ENCODE measurements at places on chromosomes 3 and 15.

DNA sequence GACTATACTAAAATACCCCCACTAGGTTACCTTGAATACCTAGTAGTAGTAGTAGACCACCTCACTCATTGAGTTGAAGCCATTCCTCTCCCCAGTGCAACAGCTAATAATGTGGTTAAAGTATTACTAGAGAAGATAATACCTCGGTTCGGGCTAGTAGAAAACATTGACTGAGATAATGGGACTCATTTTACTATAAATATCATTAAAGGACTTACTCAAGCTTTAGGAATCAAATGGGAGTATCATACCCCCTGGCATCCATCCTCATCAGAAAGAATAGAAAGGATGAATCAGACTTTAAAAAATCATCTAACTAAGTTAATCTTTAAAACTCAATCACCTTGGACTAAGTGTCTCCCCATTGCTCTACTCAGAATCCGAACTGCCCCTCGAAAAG is 49.0 kb upstream of the CACNA2D3 start:
- DNase-seq = no peak

DNA sequence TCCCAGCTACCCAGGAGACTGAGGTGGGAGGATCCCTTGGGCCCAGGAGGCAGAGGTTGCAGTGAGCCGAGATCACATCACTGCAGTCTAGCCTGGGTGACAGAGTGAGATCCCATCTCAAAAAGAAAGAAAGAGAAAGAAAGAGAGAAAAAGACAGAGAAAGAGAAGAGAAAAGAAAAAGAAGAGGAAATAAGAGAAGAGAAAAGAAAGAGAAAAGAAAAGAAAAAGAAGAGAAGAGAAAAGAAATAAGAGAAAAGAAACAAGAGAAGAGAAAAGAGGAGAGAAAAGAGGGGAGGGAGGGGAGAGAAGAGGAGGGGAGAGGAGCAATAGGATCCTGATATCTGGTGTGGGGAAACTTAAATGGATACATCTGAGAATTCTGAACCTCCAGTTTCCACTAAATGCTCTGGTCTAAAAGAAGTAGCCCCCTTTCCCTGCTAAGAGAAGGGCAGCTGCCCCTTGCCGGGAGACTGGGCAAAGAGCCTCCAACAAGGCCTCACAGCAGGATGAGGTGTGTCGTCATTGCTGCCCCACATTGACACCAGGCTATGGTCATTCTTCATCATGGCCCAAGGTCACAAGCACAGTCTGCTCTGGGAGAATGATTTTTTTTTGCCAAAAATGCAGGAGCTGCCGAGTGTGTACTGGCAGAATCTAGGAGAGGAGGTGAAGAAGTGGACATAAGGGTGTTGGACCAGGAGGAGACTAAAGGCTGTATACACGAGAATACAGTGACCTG is 21.1 kb upstream of the COMMD4 start:
- DNase-seq = no peak

- DNase-seq = no peak
Measured at GRCh38 chr15:40937762-40938535, 8.8 kb downstream of the DLL4 start.

DNA sequence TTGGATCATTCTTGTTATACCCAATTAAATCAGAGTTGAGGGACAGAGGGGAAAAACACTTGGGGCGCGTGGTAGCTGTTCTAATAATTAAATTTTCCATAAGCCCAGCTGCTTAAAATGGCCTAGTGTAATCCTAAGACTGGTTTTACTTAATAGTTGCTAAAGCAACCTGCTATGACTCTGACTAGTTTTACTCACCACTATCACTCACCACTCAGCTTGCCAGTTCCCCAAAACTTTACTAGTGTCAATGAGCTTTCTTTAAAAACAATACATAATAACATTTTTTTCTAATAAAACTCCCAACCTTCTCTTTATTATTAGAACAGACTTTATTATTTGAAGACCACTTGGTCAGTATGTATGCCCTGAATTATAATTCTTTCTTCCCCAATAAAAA is 49.6 kb downstream of the ECT2 start:
- DNase-seq = no peak

DNA sequence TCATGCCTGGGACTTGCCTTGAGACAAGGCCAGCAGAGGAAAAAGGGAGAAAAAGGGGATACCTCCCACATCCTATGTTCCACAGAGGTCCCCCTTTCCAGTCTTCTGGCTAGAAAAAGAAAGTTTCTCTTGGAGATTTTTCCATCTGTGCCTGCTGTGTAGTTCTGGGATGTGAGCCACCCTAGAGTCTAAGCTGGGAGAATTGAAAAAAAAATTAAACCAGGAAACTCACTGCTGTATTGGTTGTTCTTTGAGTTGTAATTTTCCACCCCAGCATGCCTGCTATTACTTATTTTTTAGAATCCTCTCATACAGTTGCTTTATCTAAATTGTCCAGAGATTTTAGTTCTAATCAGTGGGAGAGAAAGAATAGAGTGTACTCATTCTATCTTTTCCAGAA is 68.4 kb downstream of the SV2B start:
- no peak for DNase-seq

Measured in AG20443 (cell line).